ENCODE measurements at places on chromosomes 2 and 18. TPM values are rescaled to one million over a fixed set of nuclear protein-coding genes. Genes with fewer than 3 reads are reported as not detected.

DNA sequence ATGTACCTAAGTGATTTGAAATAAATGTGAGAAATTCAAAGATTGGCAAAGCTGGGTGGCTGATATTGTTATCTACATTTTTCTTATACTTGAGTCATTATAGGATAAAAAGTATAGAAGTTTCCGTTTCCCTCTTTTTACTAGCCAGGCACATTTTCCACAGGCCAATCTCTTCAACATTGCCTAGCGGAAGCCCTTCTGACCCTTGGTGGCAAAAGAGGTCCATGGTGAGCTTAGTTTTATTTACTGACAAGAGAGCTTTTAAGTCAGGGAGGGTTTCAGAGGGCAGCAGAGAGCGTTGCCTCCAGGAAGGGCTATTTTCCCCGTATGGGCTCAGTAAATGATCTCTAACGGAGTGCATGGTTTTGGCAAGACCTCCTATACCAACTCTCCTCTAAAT is 15.1 kb upstream of the RHOB start:
- H3K4me1 ChIP-seq, result no peaks in the 10 kb centered on the region
- no peaks in the 10 kb centered on the region for H3K27me3 ChIP-seq
- H3K4me3 ChIP-seq, result no peak overlapping the region
- H3K36me3 ChIP-seq, result no peaks in the 10 kb centered on the region
- DNase-seq, result no peak
- no peak overlapping the region for H3K27ac ChIP-seq

PDE11A gene
- 0.14 TPM for total RNA-seq

TRABD2A gene
- total RNA-seq, result 1.6 TPM

IL1RN gene
- 2.7 TPM for total RNA-seq
